ELF-1 (cell line): ENCODE measurements at places on chromosomes 3 and 15.

- no peak for DNase-seq
Measured at GRCh38 chr3:16286161-16286560, 21.1 kb downstream of the OXNAD1 start.

DNA sequence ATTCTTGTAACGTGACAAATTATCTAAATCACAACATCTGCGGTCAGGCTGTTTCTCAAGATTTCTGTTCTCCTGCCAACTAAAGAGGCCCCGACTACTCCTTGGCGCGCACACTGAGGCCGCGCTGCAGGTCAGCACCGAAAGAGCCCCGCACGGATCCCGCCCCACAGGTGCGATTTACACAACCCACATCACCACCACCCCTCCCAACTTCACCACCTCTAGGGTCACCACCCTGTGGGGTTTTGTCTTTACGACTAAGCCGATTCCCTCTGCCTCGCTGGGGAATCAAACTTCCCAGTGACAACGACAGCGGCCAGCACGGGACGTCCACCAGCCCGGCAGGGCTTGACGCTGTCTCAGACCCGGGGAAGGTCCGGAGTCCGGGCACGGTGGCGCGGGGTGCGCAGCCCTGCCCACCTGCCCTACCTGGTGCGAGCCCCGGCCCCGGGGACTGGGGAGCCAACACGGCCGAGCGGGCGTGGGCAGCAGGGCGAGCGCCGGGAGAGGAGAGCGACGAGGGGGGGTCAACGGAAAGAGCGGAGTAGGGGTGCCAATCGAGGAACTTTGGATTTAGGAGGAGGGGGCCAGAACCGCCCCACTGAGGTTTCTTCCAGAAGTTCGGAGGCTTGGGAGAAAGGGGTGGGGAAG is 764 bp downstream of the UACA start:
- DNase-seq = peak; percentile 60

DNA sequence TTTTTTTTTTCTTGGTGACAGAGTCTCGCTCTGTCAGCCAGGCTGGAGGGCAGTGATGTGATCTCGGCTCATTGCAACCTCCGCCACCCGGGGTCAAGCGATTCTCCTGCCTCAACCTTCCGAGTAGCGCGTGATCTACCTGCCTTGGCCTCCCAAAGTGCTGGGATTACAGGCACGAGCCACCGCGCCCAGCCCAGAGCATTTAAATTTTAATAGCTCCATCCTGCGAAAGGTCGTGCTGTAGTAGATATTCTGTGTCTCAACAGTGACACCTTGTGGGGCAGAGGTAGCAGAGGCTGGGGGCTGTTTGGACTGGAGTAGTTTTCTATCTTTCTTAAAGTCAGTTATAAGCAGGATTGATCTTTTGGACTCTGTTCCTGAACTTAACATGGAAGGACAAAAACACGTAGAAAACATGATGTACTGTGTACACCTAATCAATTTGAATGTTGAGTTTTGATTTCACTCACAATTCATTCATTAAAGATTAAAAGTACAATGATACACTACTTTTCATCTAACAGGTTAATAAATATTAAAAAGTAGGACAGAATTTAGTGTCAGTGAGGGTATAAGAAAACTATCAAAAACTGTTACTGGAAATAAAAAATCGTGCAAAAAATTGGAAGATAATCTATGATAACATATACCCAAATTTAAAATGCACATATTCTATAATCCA is 11.0 kb upstream of the PDCD6IP start:
- DNase-seq = peak; percentile 87

DNA sequence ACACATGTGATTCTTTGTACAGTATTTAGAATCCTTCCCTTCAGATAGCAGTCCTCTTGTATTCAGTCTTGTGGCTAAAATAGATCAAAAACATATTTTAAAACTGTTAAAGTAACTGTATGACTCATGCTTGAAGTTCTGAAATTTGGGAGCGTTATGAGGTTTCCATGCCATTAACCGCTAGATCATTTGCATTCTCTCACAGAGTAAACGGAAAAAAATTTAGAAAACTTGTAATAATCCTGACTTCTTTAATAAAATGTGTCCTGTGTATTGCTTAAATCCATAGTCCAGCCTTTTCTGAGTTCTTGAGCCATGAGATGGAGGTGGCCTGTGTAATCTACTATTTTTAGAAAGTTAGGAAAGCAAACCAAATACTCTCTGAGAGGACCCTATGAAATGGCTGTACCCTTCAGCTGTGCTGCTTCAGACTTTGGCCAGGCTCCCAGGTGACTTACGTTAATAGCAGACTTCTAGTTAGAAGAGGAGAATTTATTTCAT is 33.8 kb downstream of the MBNL1 start:
- DNase-seq = no peak

DNA sequence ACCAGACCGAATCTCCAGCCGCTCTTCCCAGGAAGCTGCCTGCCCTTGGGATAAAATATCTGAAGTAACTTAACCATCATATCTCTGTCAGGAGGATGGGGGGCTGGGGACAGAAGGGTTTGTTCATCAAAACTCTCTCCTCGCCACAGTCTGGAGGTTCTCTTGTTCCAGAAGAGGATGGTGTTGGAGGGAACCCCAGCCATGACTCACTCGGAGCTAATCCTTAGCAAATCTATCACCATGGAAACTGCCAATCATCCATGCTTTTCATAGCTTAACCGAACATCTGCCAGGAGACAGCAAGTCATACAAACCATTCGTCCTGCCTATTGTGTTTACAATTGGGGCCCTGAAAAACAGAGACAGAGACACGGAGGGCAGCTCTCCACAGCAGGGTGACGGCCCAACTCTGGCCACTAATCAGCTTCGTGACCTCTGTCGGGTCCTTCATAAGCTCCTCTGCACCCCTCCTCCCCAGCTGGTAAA is 73.8 kb upstream of the HEG1 start:
- DNase-seq = peak; percentile 46

- no peak for DNase-seq
Measured at GRCh38 chr15:72599855-72600464, 54.5 kb upstream of the GOLGA6B start.

DNA sequence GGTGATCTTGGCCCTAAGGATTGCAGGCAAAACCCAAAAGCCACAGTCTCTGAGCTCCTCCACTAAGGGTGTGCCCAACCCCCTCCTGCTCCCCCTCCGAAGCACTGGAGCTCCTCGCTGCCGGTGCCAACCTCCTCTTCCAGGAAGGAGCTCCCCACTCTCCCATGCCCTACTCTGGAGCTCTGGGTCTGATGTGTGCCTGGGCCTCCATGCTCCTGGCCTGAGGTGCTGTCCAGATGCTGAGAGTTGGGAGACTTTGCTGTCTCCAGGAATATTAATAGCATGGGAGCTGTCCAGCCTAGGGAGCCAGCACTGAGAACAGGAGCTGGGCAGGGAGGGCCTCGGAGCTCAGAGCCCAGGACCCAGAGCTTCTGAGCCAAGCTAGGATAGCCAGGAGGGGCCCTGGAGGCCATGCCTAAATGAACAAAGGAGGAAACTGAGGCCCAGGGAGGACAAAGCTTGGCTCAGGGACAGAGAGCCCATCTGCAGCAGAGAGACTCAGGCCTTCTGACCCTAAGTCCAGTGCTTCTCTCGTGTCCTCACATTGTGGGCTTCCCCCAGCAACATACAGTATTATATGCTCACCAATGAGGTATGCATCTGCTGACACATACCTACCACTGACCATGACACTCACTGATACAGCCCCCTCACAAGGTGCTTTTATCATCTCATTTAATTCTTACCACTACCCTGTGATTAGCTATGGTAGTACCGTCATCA is 36.9 kb upstream of the HERC1 start:
- peak; percentile 80 for DNase-seq

- peak; percentile 22 for DNase-seq
Measured at GRCh38 chr3:193945143-193945542, 190.8 kb upstream of the HES1 start.

- no peak for DNase-seq
Measured at GRCh38 chr15:62951481-62951880, 91.1 kb upstream of the TPM1 start.

DNA sequence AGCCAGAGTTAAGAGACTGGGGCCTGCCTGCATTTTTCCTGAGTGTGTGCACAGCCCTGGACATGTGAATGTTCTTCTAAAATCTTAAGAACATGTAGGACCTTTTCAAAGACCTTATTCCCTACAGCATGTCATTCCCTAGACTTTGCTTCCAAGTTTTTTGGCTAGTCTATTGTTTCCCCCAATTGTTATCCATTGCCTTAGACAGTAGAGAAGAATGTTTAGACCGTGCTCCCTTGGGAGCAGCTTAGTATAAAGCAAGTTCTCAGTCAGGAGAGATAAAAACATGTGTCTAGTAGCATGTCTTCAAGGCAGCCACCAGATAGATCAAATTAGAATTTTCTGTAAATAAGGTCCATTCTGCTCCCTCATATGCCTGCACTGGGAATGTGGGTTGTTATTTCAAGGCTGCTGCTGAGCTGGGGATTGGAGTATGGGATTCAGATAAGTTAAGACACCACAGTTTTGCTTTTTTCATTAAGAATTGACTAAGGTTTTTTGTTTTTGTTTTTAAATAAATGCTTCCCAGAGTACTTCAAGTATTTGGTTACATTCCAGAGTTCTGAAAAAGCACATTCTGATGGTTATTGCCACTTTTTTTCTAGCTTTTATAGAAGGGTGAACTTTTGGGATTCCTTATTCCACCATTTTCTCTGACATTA is 246.7 kb downstream of the RORA start:
- no peak for DNase-seq

DNA sequence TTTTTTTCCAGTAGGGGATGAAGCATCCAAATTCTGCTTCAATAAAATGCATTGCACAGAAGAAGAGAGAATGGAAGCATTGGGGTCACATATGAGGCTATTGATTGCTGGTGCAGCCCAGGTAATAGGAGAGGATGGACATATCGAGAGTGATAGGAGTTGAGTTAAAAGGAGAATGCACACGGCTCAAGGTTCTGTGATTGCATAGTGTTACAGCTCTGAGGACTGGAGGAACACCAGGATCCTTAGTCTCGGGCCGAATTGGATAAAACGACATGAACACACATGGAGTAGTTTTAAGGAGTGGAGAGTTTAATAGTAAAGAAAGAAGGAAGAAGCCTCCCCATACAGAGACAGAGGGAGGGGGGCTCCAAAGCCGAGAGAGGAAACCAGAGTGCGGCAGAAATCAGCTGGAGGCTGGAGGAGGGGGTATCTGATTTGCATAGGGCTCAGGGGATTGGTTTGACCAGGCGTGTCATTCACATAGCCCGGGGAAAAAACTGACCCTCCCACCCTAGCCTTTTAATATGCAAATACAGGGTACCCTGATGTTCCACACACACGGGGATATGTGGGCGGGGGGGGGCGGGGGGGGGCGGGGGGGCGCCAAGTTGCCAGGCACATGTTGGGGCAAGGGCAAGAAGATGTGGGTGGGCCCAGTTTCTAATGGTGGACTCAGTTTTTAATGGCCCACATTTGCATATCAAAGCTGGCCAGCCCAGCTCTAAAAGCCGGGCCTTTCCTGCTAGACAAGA is 156.9 kb downstream of the AGBL1 start:
- DNase-seq = peak; percentile 86

DNA sequence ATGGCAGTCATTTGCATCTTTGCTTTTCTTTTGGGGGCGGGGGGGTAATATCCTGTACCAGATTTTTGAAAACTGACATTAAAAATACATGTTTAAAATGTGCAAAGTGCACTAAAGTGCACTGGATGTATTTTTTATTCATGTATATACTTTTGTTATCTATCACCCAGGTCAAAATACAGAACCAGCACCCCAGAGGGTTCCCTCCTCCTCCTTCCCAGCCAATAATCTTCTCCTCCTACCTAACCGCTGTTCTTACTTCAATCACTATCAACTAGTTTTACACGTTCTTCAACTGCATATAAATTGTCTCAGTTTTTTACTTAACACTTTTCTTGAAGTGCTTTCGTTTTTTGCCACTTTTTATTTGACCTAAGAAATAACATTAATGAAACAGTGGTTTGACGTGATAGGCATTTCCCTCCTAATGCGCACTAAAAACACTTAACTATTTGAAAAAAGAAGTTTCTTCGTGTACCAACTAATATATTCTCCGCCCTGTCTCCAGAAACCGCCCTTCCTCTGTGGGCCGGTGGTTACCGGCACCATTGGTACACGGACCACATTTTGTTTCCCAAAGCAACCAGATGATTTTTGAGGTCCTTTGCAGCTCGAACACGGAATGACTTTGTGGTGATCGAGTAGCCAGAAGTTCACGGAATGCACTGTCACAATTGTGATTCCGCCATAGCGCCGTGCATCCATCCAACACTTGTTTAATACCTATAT is 836 bp upstream of the AKAP13 start:
- DNase-seq = peak; percentile 23

DNA sequence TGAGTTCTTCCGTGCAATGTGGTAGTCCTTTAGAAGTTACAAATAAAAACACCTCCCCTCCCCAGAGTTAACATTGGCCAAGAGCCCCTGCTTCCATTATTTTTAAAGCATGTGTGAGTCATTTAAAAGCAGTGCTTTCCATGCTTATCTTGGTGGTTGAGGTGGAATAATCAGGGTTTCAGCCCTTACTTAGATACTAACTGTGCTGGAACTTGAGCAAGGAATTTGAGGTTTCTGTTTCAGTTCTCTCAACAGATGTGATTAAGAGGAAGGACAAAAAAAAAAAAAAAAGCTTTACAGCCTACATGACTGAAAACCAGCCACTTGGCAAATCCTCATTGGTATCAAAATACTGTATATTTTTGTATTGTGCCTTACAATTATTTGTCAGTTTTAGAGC is 64.5 kb downstream of the CGNL1 start:
- DNase-seq = no peak

- no peak for DNase-seq
Measured at GRCh38 chr3:157226173-157226847, 66.4 kb upstream of the CCNL1 start.

DNA sequence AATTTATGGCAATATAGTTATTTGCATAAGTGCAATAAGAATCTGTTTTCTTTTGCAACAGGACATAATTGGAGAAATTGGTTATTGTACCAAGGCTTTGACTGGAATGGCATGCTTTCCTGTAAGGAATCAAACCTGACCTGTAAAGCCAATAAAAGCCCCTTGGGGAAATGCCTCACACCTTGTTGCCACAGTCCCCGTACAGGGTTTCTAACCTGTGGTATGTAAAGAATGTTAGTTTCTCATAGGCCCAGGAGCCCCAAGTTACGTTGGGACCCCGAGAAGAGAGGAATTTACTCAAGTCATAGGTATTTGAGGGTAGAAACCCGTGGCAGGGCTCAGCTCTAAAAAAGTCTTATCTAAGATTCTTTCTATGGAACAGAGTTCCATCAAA is 441.4 kb downstream of the IGSF11 start:
- no peak for DNase-seq

- no peak for DNase-seq
Measured at GRCh38 chr3:162842549-162843216, 1346.1 kb downstream of the OTOL1 start.

DNA sequence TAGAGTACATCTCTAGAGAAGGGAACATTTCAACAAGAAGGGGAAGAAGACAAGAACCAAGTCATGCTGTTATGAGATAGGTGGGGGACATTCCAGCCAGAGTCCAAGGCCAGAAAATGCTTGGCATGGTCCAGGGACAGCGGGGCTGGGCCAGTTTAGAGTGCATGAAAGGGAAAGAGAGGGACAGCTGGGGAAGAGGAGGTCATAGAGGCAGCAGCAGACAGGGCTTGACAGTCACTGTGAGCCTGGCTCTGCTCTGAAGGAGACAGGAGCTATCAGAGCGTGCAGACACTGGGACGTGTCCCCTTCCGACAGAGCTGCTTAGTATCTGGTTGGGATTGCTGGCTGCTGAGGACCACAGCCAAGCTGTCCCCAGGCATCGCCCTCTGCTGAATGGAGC is 35.7 kb upstream of the PRR20G start:
- no peak for DNase-seq

GRCh38 chr3:25033407-25034029 is 394.5 kb upstream of the RARB start:
- DNase-seq = peak; percentile 80
